Dermis microvascular lymphatic vessel endothelial cell (primary cell): ENCODE measurements at places on chromosomes 5 and 9. TPM values are rescaled to one million over a fixed set of nuclear protein-coding genes. Genes with fewer than 3 reads are reported as not detected.

Gene LMX1B
- under 0.01 and 0.13 TPM in 2 replicates for total RNA-seq

Gene CCDC171
- total RNA-seq = 0.25 and 0.26 TPM in 2 replicates

Gene NMUR2
- not detected in 2 replicates for total RNA-seq

Gene TMEM252
- total RNA-seq = 0.13 TPM in 1 of 2 replicates, not detected in the other

Gene NRARP
- 36.6 and 52.0 TPM in 2 replicates for total RNA-seq

Gene UBE2R2
- 15.7 and 23.1 TPM in 2 replicates for total RNA-seq

Gene UIMC1
- total RNA-seq = 30.6 and 30.7 TPM in 2 replicates

Gene FAM151B
- total RNA-seq = 1.9 and 2.3 TPM in 2 replicates

Gene NKD2
- total RNA-seq = 0.13 and 0.76 TPM in 2 replicates

Gene POU5F2
- 0.26 and 0.51 TPM in 2 replicates for total RNA-seq

Gene HSD17B3
- total RNA-seq = not detected in 2 replicates

Gene SLC34A1
- total RNA-seq = not detected in 2 replicates

Gene GZMA
- total RNA-seq = 0.13 TPM in 2 replicates

Gene HRH2
- total RNA-seq = 0.13 TPM in 1 of 2 replicates, not detected in the other

Gene BNC2
- 4.5 and 5.7 TPM in 2 replicates for total RNA-seq

Gene FAM120AOS
- 24.8 and 24.9 TPM in 2 replicates for total RNA-seq

Gene C5
- total RNA-seq = 1.5 and 1.6 TPM in 2 replicates

- no peak for DNase-seq
These were observed 534.4 kb downstream of the RAB3C start for GRCh38 chr5:59117320-59117719.

DNA sequence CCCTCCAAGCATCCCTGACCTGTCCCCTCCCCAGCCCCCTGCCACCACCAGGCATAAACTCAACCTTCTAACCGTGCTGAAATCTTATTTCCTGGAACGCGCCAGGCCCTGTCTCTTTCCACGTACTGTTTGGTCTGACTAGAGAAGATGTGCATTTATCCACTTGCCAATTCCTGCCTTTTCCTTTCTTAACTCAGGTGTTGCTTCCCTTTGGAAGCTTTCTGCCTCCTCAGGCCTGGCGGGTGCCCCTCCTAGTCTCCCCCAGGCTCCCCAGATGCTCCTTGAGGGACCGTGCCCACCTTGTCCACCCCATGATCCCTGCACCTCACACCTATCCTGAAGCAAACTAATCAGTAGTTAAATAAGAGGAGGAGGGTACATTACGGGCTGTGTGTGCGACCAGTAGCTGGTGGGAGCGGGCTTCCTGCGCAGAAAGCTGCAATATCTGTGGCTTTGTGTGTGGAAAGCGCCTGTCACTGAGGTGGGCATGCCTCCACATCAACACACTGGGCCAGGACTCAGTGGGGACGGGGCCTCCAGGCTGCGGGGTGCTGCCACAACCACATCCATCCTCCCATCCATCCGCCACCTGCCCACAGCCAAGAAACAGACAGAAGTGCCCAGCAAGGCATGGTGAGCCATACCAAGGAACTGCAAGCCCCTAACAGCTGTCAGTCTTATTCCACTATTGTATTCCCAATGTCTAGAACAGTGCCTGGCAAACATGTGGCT is 73.5 kb downstream of the COL23A1 start:
- no peak for DNase-seq

- no peak for DNase-seq
These were observed 9.6 kb downstream of the DEPDC1B start for GRCh38 chr5:60690326-60690725.

DNA sequence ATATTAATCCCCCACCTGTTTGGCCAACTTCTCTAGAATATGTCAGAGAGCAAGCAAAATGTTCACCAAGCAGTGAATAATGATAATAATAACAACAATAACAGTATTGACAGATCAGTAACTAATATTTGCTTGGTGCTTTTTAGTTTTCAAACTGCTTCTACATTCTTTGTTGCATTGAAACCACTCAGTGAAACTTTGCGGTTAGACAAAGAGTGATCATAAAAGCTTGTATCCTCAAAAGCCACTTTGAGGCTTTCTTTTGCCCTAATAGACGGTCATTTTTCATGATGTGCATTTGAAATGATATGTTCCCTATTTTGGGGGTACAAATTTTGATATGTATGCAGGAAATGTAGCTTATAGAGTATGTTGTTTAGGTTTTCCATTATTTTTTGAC is 43.6 kb upstream of the PTGS1 start:
- no peak for DNase-seq

DNA sequence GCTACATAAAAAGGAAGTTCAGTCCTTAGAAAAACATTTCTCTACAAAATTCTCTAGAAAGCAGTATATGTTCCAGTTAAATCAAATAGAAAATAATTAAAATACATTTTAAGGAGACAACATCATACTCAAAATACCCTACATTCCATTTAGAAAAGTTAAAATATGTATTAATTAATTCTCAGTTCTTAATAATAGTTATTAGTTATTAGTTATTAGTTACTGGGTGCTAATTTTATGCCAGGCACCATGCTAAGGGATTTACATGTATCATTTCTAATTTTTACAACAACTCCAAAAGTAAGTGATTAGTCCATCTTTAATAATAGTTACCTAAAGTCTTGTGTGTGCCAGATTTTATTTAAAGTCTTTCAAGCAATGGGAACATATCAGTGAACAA is 38.0 kb downstream of the FAM114A2 start:
- DNase-seq = no peak

DNA sequence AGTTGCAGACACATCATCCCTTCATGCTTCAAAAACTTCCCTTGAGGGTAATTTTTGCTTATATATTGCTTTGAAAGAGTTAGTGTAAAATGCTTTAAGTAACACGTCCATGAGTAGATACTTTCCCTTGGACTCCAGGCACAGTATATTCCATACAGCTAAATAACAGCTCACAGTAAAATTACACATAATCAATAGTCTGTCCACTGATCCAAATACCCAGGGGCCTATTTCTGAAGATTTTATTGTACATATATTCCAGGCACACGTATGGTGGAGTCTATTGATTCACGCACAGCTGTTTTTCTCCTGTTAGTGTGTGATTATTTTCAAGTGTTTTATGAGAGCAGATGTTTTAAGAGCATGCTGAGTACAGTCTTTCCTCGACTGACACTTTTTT is 223.7 kb upstream of the GRAMD2B start:
- no peak for DNase-seq

DNA sequence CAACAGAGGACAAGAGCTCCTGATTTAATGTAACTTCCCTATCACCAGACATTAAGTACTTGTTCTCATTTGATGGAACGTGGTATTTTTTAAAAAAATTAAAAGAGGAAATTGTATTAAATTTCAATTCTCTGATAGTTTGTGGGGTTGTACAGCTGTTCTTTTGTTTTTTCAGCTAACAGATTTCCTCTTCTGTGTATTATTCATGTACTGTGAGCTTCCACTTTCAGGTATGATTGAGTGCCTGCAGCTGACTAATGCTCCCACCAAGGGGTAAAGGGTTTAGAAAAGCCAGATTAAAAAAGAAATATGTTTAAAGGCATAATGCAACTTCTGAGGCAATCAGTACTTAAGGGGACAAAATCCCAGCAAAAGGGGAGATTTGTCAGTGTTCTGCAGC is 117.7 kb upstream of the ACTBL2 start:
- peak; percentile 3 for DNase-seq

- no peak for DNase-seq
These were observed 148.7 kb downstream of the LURAP1L start for GRCh38 chr9:12923468-12924009.

DNA sequence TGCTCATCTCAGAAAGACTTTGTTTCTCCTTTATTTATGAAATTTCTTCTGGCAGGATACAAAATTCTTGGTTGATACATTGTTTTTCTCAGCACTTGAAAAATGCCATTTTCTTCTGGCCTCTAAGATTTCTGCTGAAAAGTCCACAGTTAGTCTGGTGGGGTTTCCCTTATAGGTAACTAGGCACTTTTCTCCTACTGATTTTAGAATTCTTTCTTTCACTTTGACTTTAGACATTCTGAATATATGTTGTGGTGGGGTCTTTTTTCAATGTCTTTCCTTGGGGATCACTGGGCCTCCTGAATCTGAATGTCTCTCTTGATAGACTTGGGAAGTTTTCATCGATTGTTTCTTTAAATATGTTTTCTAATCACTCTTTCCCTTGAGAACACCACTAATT is 79.6 kb downstream of the CETN3 start:
- DNase-seq = no peak

GRCh38 chr5:59560553-59560952 is 333.0 kb downstream of the PDE4D start:
- DNase-seq = no peak

- DNase-seq = no peak
These were observed 60.2 kb downstream of the COMMD10 start for GRCh38 chr5:116144991-116145390.

- DNase-seq = no peak
These were observed 28.9 kb upstream of the GLIS3 start for GRCh38 chr9:4328723-4329122.

DNA sequence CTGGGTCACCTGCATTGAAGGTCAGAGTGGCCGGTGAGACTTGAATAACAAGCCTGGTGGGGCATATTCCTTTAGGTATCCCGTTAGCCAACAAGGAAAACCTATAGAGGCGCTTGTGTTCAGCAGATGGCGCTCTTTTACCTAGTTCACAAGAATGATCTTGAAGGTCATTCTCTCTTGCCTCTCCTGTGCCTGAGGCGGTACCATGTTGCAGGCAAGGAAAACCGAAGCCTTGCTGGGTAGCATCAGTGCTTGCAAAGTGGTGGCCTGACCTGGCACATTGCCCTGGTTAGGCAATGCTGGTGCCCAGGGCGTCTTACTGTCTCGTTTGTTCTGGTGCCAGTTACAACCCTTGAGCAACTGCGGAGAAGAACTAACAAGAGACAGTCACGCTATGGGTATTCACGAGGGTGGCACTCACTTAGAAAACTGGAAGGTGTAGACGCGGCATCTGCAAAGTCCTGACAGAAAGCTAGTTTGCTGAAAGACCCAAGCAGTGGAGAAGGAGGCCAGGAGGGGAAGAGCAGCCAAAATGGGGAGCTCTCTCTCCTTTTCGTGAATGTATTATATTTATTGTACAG is 56.7 kb downstream of the AOPEP start:
- DNase-seq = peak; percentile 70

GRCh38 chr5:157732596-157733262 is 1.5 kb downstream of the THG1L start:
- DNase-seq = no peak

DNA sequence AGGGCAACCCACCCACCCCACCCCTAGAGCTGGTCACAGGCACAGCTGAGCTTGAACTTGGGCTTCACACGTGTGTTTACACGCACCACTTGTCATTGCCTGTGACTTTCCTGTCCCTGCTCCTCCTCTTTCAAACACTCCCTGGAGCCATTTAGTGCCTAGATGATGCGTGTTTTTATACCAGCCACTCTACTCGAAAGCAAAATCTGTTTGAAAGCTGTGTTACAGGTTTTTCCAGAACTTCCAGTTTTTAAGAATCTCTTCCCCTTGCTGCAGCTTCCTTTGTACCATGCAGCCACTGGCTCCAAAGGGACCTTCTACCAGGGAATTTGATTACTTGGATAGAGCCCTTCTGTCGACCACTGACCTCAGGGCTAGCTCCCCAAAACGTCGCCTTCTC is 78.8 kb upstream of the SPRY4 start:
- no peak for DNase-seq

DNA sequence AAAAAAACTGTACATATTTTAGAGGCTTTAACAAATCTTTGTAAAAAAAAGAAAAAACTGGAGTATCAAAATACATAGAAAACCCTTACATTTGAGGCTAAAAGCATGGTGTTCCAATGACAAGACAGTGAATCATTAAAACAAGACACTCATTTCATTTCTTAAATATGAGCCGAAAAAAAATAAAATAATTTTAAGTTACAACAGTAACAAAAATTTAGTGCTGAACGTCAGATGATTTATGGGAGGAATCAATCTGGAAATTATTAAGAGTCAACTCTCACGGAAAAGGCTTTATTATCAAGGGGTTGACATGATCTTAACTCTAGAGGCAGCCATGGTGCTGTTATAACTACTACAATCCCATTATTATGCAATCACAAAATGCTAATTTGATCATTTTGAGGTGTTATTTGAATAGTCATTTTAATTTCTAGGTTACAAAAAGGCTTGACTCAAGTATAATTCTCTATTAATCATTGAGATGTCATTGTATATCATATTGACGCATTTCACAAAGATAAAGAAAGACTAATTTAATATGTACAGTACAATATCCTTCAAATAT is 51.9 kb downstream of the MAPKAP1 start:
- DNase-seq = no peak

- DNase-seq = peak; percentile 8
These were observed 26.4 kb upstream of the TYRP1 start for GRCh38 chr9:12666813-12667212.

- DNase-seq = peak; percentile 97
These were observed 57.3 kb downstream of the GADD45G start for GRCh38 chr9:89661956-89662717.

GRCh38 chr5:173706700-173707099 is 90.2 kb upstream of the BOD1 start:
- DNase-seq = no peak

- DNase-seq = no peak
These were observed 788.9 kb upstream of the GRAMD2B start for GRCh38 chr5:125634216-125634835.

DNA sequence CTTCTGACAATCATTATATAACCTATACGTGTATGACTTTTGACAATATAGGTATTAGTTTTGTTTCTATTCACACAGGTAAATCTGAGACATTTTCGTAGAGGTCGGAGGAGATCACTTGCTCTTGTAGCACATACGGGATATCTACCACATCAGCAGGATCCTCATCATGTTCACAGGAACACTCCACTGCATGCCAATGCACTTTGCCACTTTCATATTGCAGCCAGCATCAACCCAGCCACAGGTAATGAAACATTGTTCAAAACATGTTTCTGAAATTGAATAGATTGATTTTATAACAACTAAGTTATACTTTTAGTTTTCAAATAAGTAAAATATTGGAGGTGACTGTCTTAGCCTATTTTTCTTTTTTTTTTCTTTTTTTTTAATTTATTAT is 50.0 kb downstream of the DMXL1 start:
- DNase-seq = no peak

DNA sequence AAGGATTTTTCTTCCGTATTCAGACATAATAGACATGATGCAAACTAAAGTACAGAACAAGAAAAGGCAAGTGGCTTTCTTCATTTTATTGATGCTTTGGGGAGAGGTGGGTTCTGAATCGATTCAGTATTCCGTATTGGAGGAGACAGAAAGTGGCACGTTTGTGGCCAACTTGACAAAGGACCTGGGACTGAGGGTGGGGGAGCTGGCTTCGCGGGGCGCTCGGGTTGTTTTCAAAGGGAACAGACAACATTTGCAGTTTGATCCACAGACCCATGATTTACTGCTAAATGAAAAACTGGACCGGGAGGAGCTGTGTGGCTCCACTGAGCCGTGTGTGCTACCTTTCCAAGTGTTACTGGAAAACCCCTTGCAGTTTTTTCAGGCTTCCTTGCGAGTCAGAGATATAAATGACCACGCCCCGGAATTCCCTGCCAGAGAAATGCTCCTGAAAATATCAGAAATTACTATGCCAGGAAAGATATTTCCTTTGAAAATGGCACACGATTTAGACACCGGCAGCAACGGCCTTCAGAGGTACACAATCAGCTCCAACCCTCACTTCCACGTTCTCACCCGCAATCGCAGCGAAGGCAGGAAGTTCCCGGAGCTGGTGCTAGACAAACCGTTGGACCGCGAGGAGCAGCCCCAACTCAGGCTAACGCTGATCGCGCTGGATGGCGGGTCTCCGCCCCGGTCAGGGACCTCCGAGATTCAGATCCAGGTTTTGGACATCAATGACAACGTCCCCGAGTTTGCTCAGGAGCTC is 551 bp downstream of the PCDHB6 start:
- DNase-seq = no peak

- no peak for DNase-seq
These were observed 483.4 kb downstream of the ZNF608 start for GRCh38 chr5:124262991-124263571.

- no peak for DNase-seq
These were observed 40.2 kb downstream of the NTNG2 start for GRCh38 chr9:132201780-132202703.
